ENCODE measurements at places on chromosomes 3 and 15.

DNA sequence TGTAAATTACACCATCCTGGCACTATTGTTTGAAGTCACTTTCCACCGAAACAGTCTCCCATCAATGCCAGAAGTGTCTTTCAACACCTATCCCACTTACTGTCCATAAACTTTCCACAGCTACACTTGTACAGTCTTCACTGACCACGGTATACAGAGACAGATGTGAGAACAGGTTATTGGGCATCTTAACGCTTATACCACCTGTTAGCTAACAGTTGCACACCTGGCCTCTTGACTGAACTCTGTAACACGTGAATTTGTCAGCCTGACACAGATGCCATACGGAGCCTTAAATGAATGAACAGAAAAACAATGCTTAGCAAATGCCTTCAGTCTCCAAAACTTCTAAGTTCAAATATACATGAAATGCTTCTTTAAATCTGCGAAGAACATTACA, 440.5 kb downstream of the SHQ1 start:
- DNase-seq, result no peak

DNA sequence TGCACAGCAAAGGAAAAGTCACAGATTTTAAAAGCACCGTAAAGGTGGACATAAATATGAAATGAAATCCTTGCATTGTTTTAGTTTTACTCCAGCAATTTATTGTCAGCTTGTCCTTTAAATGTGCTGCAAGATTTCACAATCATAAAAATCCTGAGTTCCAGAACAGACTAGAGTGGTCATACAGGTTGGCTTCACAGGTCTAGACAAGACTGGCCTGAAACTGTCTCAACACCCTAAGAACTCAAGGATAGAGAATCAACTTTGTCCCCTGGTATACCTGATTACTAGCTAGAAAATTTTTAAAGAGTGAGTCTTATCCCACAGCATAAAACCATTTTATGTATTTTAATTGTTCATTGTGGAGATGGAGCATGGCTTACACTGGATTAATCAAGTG, 521.7 kb upstream of the MCTP2 start:
- no peak for DNase-seq

- DNase-seq, result no peak
Measured at GRCh38 chr3:169311381-169311780, 352.1 kb downstream of the MECOM start.

DNA sequence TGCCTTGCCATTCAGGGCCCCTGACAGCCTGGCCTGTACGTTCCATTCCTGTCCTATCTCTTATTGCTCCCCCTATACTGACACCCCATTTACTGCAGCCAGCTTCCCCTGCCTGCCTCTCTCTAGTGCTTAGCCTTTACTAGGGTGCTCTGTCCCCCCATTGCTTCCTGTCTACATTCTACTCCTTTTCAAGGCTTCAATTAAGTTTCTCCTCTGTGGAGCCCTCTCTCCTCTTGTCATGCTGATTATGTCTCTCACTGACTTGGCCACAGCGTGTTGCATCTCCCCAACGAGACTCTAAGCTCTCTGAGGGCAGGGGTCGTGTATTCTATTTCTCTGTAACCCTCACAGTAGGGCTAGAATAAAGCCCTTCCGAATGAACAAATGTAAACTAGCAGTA, 185.2 kb downstream of the RPLP1 start:
- no peak for DNase-seq

GRCh38 chr15:65862682-65863081, 6.6 kb upstream of the RAB11A start:
- DNase-seq, result no peak

- DNase-seq, result no peak
Measured at GRCh38 chr3:126880901-126881300, 102.0 kb upstream of the PLXNA1 start.

GRCh38 chr15:84608707-84609284, 8.0 kb downstream of the ZSCAN2 start:
- DNase-seq, result no peak

DNA sequence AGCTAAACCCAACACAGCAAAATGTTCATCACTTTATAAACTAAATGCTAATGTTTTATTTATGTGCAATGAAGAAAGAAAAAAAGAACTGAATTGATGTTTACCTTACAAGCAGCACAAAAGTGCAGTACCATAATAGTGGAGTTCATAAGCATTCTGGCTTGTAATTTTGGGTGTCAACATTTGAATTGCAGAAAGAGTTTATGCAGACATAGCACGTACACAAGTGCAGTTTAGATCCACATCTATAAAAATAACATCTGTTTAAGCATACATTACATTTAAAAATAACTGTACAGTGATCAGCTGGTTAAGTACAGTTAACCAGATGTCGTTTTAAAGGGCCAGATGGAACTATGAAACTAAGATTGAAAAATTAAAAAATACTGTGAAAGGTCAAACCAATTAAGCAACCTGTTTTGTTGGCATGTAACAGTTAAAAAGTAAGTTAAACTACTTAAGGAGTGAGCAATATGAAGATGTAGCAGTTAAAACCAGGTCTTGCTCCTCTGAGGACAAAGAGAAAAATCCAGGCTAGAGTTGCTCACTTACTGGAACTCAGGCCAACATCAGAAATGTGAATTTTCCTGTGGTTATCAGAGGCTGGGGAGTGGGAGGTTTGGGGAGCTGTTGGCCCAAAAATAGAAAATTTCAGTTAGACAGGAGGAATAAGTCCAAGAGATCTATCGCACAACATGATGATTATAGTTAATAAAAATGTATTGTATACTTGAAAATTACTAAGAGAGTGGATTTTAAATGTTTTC, 204.9 kb upstream of the MDFIC2 start:
- no peak for DNase-seq

DNA sequence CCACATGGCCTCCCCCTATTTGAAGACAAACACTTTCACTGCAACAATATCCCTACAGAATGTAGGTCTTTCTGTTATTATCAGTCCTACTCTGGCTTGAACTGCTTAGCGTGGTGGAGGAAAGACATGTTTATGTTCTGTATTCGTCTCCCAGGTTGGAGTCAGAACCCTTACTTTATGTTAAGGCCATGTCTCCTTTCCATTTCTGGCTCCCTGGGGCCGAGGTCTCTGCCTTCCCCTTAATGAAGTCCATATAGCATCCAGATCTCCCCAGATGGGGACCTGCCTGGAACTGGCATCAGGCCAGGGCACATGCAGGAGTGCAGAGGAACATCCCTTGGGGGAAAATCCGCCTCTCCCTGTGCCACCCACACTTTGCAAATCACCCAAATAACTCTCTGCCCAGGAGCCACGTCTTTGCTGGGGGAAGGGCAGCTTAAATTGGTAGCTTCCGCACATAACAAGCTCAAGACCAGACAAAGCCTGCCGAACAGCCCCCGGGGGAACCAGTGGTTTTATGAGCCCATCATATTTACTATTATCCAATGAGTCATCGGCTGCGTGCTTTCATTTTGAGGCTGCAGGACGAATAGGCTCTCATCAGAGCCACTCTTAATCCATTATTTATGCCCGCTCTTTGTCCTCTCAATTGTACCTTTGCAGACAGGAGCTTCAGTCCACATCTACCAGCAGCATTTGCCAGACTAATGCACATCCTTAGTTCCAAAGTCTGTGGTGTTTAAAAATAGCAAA, 237.0 kb downstream of the UACA start:
- DNase-seq, result no peak

- DNase-seq, result no peak
Measured at GRCh38 chr15:58241872-58242271, 103.7 kb downstream of the AQP9 start.

- DNase-seq, result no peak
Measured at GRCh38 chr15:77527831-77528231, 104.9 kb downstream of the LINGO1 start.

GRCh38 chr3:78969483-78969882, 798.3 kb downstream of the ROBO1 start:
- DNase-seq, result no peak

- DNase-seq, result no peak
Measured at GRCh38 chr3:158159714-158160113, 49.8 kb downstream of the RSRC1 start.

- no peak for DNase-seq
Measured at GRCh38 chr15:29090617-29091466, 178.8 kb downstream of the NSMCE3 start.

DNA sequence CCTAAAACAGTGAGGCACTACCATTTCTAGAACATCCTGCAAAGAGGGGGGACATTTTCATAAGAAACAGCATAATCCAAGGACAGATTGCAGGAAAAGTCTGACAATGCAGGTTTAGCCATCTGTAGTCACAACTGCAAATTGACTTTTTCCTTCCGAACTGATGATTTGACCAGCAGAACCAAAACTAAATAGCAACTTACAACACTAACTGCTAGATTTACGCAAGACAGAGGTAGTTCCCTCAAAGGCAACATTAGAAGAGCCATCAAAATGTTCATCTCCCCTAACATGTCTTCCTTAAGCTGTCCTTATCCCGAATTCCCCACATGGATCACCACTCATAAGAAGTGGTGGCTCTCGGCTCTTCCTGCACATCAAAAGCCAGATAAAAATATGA, 129.6 kb downstream of the GADL1 start:
- no peak for DNase-seq

DNA sequence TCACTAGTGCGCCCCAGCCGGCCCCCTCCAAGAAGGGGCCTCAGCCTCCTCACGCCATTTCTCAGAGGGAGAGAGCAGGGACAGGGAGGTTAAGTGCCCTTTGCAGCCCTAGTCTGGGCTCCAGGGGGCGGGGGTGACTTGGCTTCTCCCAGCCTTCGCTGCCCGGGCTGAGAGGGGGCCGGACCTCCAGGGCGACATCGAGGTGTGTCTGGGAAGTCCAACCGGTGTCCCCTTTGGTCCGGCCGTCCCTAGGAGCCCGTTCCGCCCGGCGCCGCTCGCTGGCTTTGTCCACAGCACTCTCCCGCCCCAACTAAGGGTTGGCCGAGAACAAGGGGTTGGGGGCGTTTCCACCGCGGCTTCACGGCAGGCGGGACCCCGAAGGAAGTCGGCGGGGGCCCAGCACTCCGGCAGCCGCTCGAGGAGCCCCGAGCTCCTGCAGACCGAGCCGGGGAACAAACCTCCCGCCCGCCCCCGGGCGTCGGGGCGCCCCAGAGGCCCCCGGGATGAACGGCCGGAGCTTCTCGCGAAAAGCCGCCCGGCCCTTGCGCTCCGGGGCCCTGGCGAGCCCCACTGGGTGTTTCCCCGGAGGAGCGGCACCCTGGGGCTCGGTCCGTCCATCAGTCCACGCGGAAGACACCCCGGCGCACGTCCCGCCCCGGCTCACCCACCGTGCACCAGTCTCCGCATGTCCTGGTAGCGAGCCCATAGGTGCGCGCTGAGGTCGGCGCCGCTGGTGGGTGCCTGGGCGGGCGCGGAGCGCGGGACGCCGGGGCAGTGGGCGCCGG, 627 bp downstream of the NT5DC2 start:
- DNase-seq, result no peak

DNA sequence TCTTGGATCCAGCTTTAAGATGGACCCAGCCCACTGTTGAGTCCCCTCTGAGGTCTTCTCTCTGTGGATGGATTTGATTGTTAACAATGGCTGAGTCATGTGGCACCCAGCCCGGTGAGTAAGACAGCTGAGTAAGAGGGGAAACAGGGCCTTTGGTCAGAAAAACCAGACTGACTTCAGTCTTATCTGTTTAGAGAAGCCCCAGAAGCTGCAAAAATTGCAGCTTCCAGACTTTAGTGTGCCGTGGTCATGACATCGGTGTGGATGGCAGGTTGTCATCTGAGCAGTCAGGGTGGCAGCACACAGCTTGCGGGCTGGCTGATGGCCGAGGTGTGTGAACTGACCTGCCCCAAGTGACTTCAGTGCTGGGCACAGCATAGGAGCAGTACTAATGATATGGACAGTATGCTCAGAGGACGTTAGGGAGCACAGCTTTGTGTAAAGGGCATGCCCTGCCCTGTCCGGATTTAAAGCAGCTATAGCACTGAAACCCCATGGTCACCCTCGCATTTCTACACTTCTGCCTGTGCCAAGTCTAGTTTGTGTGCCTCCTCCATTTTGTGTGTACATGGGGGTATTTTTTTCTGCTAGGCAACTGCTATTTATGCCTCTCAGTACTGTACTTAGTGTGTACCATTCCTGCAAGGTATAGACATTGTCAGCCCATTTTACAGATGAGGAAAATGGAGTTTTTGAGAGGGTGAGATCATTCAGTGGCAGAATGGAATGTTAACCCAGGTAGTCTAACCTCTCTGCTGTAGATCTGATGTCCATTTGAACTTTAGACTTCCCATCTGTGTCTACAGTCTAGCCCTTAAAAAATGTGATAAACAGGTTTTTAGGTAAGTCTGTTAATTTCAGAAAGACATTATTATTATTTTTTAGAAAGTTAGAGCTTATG, 44.4 kb downstream of the FLNB start:
- peak; percentile 87 for DNase-seq

DNA sequence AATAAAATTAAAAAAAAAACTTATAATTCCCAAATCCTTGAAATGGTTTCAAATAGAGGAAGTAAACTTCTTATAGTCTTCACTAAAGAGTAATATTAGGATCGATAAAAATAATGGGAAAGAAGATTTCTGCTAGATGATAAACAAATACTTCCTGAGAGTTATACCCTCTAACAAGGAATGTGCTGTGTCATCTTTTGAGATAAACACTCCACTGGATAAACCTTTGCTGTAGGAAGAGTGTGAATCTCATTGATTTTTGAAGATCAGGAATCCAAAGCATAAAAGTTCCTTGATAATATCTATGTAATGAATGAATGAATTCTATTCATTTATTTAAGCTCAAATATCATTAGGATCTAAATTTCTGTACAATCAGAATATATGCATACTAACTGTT, 161.0 kb upstream of the GBE1 start:
- no peak for DNase-seq

DNA sequence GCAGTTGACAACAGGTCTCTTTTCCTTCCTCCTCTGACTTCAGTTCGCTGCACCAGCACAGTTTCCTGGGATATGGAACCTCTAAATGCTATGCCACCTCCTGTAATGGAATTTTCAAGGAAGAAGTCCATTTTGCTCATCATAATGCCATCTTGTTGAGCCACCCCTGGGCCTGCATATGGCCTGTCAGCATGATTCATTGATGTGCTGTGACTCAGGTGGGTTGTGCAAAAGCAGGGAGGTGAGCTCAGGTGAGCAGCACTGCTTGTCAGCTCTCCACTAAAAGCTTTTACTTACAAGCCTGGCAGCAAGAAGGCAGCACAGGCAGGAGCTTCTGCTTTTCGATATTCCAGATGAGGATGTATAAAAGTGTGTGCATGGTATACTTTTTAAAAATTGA, 247.1 kb upstream of the LMCD1 start:
- no peak for DNase-seq

- DNase-seq, result no peak
Measured at GRCh38 chr3:9915254-9916141, 1.4 kb upstream of the IL17RC start.

DNA sequence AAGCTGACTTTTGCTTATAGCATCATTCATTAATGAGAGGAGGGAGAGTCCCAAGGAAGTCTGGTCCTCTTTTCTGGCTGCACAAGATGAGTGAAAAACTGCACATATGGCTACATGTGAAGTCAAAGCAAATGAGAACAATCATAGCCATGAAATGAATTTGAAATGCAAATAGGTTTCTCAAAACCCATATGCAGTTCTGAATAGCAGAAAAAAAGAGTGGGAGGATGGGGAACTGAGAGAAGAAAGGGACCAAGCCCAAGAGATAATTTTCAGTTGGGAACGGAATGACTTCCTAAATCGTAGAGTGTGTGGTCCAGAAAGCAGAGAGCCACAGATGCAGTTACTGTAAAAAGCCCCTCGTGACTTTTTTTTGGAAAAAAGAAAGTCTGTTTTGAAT, 66.3 kb downstream of the GTPBP8 start:
- no peak for DNase-seq
